ENCODE measurements at places on chromosomes 12 and 14.
A peak's percentile ranks its signal among the peaks of the same experiment; 100 is the strongest.

DNA sequence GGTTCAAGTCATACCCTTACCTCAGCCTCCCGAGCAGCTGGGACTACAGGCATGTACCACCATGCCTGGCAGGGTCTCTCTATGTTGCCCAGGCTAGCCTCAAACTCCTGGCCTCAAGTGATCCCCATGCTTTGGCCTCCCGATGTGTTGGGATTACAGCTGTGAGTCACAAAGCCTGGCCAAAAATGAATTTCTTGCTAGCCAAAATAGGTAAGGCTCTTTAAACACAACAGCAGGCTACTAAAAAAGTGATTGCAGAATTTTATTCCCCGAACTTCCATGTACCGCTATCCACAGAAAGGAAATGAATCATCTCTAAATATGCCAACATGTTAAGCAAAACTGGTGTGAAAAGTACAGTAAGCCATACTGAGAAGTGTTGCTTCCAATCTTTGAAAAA is 50.6 kb downstream of the WDHD1 start:
- DNase-seq, result peak; percentile 94

DNA sequence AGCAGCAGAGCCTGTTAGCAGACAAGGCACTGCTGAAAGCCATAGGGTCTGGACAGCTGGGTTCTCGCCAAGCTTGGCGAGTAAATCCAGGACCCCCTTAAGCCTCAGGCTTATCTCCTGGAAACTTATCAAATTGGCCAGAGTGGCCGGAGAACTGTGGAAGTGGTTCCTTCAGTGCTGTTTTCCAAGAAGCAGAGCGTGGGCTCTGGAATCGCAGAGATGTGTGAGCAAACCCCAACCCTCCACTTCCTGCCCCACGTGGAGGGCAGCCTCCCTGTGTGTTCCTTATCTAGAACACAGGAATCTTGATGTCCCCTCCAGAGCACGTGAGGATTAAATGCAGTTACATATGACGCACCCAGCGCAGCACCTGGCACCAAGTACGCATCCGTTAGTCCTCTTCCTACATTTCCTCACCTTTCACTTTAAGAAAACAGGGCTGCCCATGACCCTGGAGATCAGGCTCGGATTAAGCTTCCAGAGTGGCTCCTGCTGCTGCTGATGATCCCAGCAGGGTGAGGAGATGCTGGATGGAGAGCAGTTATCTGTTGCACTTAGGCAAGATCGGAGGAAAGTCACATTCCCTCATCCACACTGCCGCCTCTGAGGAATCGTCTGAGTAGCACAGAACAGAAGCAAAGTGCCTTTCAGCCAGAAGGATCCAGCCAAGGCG is 35.0 kb downstream of the MMAB start:
- DNase-seq, result no peak

DNA sequence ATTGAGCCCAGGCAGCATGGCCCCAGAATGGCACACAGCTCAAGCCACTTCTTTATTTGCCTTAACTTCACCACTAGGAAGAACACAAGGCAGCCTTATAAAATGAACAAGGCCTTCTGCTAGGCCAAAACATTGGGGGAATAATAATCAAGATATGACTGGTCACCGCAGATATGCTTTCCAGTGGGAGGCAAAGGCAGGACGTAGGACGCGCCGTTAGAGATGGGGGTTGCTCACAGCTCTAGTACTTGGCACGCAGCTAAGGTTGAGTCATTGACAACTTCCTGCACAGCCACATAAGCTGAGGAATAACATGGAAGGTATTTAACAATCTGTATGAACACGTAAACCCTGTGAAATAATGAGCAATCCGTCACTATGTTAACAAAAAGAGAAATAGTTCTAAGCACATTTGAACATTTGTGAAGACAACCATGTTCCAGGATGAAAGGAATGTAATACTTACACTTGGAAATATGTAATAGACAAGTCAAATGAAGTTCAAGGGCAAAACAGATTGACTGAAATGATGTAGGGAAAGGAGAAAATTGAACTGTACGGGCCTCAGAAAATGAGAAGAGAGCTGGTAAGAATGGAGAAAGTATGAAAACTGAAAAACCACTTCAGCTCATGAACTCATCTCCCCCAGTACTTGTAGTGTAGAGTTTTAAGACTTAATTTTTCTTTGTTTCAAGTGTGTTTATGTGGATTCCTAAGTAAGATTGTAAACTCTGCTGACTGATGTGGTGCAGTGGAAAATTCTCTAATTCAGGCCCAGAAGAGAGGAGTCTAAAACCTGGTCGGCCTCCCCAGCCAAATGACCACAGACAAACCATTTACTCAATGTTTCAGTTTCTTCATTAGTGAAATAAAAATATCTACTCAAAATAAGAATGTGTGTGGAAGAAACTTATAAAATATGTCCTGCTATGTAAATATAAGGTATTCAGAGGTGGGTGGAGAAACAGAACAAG is 59.3 kb upstream of the CCDC91 start:
- DNase-seq, result peak; percentile 99

- DNase-seq, result peak; percentile 40
Observed at GRCh38 chr12:41151793-41152192, 36.3 kb upstream of the PDZRN4 start.

DNA sequence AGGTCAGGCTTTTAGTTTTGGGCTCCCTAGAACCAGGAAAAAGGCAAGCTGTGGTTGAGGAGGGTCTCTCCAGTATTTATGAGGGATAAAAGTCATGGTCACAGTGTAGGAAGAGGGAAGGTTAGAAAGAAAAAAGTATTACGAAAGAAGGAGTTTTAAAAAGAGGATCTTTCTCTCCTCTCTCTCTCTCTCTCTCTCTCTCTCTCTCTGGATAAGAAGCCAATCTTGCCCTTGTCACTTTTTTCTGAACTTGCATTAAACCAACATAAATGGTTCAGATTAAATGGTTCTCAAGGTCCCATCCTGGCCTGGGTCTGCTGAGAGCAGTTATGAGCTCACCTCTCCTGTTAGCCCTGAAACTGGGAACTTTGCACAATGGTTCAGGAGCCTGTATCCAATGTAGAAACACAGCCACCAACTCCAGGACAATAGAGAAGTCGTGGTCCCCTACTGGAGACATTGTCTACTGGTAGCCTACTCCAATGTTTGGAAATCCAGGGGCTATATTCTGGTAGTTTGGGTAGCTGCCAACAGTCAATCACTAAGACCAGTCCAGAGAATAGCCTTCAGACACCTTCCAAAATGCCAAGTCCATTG is 131.9 kb downstream of the DAD1 start:
- DNase-seq, result no peak

DNA sequence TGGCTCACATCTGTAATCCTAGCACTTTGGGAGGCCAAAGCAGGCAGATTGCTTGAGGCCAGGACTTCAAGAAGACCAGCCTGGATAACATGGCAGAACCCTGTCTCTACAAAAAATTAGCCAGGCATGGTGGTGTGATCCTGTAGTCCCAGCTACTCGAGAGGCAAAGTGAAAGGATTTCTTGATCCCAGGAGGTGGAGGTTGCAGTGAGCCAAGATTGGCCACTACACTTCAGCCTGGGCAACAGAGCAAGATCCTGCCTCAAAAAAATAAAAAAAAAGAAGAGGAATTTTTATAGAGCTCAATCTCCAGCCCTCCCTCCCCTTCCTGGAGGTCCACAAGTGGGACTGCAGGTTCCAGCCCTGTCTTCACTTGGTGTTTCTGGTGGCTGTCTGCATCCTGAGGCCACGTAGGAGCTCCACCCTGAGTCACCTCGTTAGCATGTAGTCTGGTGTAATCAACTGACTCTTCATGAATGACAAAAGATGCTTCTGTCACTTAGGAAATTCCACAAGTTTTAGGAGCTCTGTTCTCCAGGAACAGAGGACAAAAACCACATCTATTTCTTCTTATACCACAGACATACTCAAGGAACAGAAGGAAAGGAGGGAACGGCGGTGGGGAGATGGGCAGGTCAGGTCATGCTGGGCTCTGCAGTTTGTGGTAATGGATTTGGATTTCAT is 16.2 kb downstream of the CCDC62 start:
- peak; percentile 22 for DNase-seq

- no peak for DNase-seq
Observed at GRCh38 chr14:78297858-78298257, 127.7 kb downstream of the NRXN3 start.

- no peak for DNase-seq
Observed at GRCh38 chr14:21309956-21310355, 30.1 kb downstream of the RPGRIP1 start.

DNA sequence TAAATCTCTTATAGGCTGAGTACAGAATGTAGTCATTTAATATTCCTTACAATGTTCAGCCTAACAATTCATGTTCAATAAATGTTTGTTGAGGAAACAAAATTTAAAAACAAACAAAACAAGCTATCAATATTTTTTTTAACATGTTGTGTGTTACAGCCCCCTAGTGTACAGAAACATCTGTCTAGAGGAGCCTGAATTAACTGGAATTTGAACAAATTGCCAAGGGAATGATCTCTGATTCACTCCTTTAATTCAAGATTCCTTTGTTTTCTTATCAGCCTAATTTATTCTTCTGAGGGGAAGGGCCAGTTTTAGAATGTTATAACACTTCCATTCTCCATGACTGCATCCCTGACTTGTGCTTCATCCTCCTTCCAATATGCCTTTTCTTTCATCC is 127.2 kb downstream of the CMAS start:
- DNase-seq, result no peak

- DNase-seq, result no peak
Observed at GRCh38 chr14:33932576-33933345, 18.1 kb downstream of the EGLN3 start.

GRCh38 chr12:53062977-53063707 is 13.3 kb downstream of the TNS2 start:
- no peak for DNase-seq

DNA sequence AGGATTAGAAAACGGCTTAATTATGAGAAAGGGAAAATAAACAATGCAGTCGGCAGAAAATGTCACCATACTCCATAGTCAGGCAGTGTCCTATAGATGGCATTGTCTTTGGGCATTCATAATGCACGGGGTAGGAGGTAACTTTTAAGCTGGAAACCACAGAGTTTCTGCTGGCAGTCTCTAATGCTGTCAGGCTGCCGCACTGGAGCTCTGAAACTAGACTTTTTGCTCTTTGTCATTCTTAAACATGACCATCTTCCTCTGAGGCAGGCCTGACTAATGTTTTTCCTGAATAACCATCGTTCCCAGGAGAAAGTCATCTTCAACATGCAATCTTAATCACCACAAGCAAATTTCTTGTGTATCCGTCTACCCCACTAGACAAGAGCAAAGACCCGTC is 108.8 kb downstream of the ETNK1 start:
- DNase-seq, result peak; percentile 14

GRCh38 chr12:51740536-51740935 is 108.0 kb downstream of the FIGNL2 start:
- no peak for DNase-seq

- peak; percentile 51 for DNase-seq
Observed at GRCh38 chr14:64704143-64704742, at the start of gene PLEKHG3. TSS of gene PLEKHG3 (plus strand) at chr14:64704424. CDS start at chr14:64727632, 23,208 bp downstream.

DNA sequence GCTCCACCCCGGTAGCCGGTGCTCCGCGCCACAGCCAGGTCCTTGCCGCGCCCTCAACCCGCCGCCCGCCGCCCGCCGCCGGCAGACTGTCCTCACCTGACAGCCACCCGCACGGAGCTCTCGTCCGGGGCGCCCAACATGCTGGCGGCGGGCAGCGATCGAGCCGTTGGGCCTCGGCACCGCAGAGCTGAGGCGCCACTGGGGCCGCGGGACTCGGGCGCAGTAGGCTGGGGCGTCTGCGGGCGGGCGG is 164 bp downstream of the KIF21A start:
- no peak for DNase-seq

GRCh38 chr12:125330645-125331341 is 265.6 kb downstream of the AACS start:
- no peak for DNase-seq

GRCh38 chr12:124538194-124539082 is 29.0 kb downstream of the NCOR2 start:
- DNase-seq, result no peak

GRCh38 chr12:116542345-116542956 is 16.7 kb upstream of the MAP1LC3B2 start:
- no peak for DNase-seq

DNA sequence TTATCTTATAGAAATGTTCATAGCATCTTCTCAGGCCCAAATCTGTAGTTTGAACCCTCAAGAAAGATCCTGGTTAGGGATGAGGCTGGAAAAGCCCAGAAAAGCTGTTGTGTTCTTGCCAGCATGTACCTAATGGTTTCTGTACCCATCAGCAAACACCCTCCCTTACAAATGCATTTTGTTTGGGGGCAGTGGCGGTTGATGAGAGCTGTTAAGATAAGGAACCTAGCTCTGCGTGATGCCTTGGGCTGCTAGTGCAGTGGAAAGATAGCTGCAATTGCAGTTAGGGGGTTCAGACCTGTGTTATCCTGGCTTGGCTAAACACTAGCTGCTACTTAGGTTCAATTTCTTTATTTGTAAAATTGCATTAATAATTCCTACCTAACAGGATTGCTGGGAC is 3.6 kb downstream of the TPH2 start:
- DNase-seq, result no peak

DNA sequence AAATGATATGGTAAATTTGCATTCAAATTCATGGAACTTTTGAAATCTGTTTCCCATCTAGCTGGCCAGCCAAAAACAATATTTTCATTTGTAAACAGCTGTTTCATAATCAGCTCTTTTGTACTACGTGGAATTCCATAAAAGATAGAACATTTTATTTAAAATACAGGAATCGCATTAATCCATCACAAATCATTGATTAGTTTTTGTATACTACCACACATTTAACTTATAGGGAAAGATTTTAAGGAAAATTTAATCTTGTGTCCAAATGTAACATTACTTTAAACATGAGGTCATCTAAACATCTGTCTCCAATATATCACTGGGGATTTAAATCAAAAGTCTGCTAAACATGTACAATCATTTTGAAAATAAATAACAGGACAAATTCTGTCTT is 33.5 kb downstream of the SLC25A21 start:
- no peak for DNase-seq

Measured in HCEC 1CT (cell line).